ENCODE measurements at places on chromosomes 2 and 18. TPM values are rescaled to one million over a fixed set of nuclear protein-coding genes. Genes with fewer than 3 reads are reported as not detected.

DNA sequence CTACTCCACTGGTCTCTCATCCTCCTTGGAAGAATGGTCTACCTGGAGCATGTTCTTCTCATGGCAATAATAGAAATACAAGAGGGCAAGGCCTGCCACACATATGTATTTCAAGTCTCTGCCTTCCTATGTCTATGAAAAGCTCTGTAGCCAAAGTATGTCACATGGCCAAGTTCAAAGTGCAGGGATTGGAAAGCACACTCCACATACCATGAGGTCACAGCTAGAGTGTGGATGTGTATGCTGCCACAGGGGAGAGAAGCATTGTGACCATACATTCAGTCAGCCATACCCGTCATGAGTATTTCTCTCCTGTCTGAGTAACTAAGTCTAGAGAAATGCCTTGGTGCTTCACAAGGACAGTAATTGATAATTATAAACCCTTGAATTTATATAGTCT, 8.8 kb upstream of the EIF2AK3 start:
- no peak for DNase-seq

- no peak for DNase-seq
These were observed 37.0 kb downstream of the PUM2 start for GRCh38 chr2:20313659-20314058.

DNA sequence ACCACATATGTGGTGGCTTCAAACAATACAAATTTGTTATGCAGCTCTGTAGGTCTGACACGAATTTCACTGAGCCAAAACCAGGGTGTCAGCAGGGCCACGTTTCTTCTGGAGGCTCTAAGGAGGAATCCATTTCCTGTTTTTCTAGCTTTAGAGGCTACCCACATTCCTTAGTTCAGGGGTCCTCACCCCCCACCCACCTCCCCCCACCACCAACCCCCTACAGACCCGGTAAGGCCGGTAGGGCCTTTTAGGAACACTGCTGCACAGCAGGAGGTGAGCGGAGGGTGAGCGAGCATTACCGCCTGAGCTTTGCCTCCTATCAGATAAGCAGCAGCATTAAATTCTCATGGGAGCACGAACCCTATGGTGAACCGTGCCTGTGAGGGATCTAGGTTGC, 10.6 kb upstream of the SLC39A10 start:
- no peak for DNase-seq

DNA sequence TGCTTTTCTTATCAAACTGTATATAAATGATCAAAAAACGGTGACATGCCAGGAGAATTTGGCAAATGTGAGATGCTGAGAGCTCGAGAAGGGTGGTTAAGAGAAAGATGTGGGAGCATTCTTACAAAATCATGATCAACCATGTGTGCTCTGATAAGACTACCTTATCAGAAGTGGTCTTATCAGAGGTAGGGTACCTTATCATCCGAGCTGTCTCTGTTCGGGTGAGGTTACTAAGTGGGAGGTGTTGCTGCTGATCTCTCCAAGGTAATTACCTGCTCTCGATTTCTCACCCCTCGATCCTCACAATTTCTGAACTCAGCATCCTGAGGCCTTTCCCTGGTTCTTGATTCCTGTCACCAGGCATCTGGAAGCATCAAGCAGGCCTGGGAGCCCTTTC, 813.0 kb upstream of the ID2 start:
- DNase-seq = no peak

GRCh38 chr2:235595422-235596010, 101.7 kb downstream of the AGAP1 start:
- DNase-seq = peak; percentile 91

- DNase-seq = no peak
These were observed 131.0 kb upstream of the ZEB2 start for GRCh38 chr2:144650907-144651306.

The SERPINE2 gene
- polyA plus RNA-seq = 135 TPM

DNA sequence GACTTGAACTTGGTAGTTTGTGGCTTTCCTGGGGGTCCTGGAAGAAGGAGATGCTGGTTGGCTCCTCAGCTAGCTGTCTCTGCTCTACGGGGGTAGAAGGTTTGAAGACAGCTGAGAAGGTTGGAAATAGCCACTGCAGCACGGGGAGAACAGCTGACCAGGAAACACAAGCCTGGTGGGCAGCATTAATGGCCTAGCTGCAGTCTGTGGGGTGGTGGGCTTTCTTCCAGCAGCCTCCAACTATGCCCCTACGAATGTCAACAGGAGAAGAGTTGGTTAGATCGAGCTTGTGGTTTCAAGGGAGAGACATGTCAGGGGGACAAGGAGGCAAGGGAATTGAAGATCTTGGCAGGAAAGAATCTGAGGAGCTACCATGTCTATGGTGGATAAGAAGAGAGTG, 38.9 kb downstream of the PMAIP1 start:
- DNase-seq = peak; percentile 41

The RFTN2 gene
- polyA plus RNA-seq = 19.7 TPM

GRCh38 chr2:128613351-128613750, 294.7 kb upstream of the HS6ST1 start:
- no peak for DNase-seq

DNA sequence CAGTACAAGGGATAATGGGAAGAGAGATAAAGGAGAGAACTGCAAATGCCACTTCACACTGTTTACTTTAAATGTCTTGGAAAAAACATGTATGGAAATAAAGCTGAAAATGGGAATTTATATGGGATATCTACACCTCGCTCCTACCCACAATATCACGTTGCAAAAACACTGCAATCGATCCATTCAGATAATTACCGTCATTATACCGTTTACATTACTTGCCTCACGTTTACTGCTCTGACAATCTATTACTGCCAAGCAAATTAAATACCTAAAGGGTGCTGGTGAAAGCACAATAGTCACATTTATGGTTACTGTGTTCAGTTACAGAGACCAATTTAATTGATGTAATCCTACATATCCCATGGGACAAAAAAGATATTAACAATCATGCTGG, 214.7 kb upstream of the LYPD1 start:
- no peak for DNase-seq

The PCARE gene
- polyA plus RNA-seq = 0.53 TPM

GRCh38 chr2:138086576-138086975, 122.3 kb downstream of the HNMT start:
- DNase-seq = peak; percentile 75

The DES gene
- polyA plus RNA-seq = 2,950 TPM

DNA sequence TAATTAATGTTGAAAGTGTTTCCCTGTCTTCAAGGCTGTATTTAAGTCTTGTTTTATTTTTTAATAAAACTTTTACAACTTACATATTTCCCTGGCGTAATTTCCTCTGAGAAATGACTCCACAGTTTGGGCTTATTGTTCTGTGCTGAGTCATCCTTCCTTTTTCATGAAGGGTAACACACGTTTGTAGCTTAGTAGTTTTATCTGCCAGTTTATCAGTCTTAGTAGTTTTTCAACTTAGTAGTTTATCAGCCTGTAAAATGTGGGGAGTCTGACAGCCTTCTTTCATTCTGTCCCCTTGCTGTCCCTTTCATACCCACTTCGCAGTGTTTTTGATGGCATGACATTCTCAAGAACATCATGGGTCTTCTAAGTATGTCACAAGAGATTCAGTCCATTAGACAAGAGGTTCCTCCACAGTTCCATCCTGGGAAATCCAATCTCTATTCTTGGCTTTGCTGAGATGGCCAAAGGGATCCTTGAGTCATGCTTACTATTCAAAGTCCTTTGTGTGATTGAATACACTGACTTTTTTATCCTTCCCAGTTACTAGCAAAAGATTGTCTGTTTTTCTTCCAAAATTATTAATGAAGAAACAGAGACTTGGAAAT, 60.0 kb upstream of the SGPP2 start:
- peak; percentile 2 for DNase-seq

- DNase-seq = peak; percentile 53
These were observed 1.5 kb downstream of the EPB41L5 start for GRCh38 chr2:120014226-120014980.

DNA sequence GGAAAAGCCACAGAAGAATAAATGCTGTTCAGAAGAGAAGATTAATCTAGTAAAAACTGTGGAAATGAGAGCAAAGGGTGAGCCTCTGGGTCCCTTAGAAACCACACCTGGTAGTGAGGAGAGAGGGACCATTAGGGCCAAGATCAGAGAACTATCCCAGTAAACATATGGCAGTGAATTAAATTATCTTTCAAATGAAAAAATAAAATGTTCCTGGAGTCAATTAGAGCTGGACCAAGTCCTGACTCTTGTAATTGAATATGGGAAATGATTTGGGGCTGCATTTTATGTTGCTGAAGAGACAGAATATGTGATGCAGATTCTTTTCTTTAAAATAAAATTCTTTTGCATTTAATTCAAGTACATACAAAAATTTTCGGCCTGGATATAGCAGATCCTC, 62.2 kb upstream of the PAX3 start:
- DNase-seq = no peak

DNA sequence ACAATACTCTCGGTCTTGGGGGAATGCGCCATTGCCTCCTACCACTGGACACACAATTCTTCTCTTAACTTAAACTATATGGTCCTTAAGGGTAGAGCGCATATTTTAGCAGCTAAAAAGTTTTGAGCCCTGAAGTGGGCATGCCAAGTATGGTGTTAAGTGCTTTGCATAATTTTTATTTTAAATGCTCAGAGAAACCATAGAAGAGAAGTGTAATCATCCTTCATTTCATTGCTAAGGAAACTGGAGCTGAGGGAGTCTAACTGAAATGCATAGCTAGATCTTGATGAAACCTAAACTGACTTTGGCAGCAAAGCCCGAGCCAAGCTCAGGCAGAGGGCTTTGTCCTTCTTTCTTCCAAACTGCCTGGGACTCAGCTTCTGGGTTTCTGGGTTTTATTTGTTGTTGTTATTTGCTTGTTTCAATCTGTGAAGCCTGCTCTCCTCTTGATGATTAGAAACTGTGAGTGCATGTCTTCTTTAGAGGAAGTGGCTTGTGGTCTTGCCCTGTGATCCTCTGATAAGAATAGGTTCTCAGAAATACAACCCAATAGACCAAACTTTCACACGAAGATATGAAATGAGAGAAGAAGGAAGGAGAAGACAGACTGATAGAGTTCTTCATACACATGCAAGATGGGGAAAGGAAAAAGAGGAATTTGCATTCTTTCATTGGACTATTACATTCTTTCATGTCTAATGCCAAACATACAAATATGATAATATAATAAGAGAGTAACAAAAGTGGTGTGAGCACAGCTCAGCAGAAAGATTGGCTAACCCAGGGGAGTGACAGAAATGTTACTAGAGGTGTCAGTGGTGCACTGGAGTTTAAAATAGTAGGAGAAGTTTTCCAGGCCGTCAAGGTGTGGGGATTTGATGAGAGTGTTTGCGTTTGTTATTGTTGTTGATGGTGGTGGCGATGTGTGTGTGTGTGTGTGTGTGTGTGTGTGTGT, 7.5 kb upstream of the RNF144A start:
- DNase-seq = no peak

GRCh38 chr2:31694444-31694843, 113.7 kb upstream of the SRD5A2 start:
- no peak for DNase-seq

DNA sequence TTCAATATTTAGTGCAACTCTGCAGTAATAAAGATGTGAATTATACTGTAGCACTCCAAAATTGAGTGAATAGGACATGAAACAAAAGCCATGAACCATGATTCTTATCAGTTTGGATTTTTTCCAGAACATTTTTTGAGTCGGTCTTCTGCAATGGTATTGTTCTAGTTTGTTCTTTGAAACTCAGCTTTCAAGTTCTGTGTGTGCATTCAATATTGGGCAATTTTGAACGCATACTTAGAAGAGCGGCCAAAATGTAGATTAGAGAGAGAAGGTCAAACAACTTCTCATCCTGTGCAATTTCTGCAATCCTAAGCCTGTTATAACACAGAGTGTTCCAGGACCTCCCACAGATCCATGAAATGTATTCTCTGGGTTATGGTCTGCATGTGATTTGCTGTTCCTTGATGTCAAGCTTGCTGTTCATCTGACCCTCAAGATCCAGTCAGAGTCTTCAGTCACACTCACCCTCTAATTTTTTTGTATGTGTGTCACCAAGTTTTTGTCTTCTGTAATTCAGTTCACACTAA, 48.3 kb downstream of the TSPYL6 start:
- DNase-seq = peak; percentile 59

DNA sequence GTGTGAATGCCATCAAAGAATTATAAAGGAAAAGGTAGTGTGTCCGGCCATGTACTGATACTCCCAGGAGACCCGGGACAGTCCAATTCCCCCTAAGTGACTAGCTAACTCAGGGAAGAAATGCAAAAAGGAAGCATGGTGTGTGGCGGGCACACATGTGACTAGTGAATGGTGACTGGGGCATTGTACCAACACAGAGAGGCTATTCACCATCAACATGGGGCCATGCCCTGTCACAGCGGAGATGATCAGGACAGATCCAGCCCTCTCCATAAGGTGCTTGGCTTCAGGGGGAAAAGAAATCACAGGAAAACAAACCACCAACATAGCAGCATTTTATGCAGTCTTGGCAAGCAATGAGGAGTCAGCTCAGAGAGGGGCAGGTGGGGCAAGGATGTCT, 34.3 kb downstream of the FAM168B start:
- no peak for DNase-seq

GRCh38 chr18:34637094-34637801, 72.8 kb upstream of the DTNA start:
- DNase-seq = no peak

DNA sequence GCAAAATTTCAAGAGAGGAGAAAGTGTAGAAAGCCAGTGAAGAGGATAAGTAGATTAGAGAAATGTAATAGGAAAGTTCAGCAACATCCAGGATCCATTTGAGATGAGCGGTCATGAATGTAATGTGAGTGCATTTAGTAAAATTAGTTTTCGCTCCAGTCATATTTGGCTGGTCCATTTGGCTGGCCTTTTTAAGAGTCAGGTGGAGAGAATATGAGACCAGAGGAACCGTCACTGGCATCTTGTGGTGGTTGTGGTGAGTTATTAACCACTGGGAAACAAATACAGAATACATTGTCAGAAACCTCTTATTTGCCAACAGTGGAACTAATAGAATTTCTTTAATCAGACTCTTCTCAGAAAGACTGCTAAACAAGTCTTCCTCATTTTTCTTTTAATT, 1064.3 kb upstream of the CDH2 start:
- DNase-seq = no peak

GRCh38 chr2:197300139-197300538, 10.4 kb downstream of the ANKRD44 start:
- no peak for DNase-seq

- no peak for DNase-seq
These were observed 417.6 kb downstream of the LRRTM4 start for GRCh38 chr2:77104554-77104953.

GRCh38 chr2:111007757-111008688, 112.7 kb upstream of the BCL2L11 start:
- DNase-seq = no peak

DNA sequence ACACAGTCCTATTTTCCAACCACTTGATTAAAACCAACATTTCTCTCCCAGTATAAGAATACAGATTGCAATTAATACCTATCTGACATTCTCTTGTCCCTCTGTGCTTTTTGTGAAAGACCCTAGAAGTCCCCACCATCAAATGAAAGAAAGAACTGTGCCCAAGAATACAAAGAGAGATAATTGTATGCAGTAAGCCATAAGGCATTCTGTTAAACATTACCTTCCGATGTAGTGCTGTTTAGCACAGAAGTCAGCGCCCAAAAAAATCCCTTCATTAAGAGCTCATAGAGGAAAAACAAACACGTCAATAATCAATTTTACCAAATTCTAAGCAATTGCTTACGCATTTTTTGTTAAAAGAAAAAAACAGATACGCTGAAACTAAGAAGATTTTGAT, 41.1 kb downstream of the ZNF516 start:
- DNase-seq = no peak

The MROH2A gene
- polyA plus RNA-seq = not detected

The KCNJ13 gene
- 0.16 TPM for polyA plus RNA-seq
